CD14-positive monocyte (primary cell): ENCODE measurements at places on chromosomes 3 and 15. TPM values are rescaled to one million over a fixed set of nuclear protein-coding genes. Genes with fewer than 3 reads are reported as not detected.

MESP2 gene
- not detected for polyA plus RNA-seq

FBXL22 gene
- not detected for polyA plus RNA-seq

DNAJC19 gene
- 44.0 TPM for polyA plus RNA-seq

DAZL gene
- polyA plus RNA-seq, result not detected

ZNF106 gene
- 69.2 TPM for polyA plus RNA-seq

FETUB gene
- not detected in 2 replicates for polyA plus RNA-seq

- DNase-seq, result no peak
Observed at GRCh38 chr15:27278761-27279160, 307.8 kb downstream of the GABRG3 start.

GRCh38 chr15:65937054-65937453, 67.8 kb downstream of the RAB11A start:
- no peak for DNase-seq

DNA sequence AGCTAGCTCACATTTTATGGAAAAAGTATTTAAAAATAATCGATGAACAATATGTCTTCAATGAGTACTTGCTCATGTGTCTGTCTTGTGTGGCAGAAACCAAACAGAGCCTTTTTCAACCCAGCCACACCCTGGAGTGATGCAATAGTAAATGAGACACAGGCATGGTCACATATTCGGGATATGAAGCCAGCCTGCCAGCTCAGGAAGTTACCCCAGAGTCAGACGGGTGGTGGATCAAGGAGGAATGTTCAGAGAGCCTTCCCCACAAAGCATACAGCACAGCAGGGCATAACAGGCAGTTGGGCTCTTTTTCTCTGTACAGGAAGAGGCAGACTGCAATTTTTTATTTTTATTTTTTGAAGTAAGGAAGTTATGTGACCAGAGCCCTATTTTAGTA, 27.3 kb downstream of the LARP6 start:
- DNase-seq, result peak; percentile 47

DNA sequence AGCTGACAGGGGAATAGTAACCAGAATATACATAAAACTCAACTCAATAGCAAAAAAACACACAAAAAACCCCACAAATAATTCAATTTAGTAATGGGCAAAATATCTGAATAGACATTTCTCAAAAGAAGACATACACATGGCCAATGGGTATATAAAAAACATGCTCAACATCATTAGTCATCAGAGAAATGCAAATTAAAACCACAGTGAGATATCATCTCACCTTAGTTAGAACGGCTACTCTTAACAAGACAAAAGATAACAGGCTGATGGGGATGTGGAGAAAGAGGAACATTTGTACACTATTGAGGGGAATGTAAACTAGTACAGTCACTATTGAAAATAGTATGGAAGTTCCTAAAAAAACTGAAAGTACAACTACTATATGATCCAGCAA, 678.6 kb downstream of the MECOM start:
- no peak for DNase-seq

DNA sequence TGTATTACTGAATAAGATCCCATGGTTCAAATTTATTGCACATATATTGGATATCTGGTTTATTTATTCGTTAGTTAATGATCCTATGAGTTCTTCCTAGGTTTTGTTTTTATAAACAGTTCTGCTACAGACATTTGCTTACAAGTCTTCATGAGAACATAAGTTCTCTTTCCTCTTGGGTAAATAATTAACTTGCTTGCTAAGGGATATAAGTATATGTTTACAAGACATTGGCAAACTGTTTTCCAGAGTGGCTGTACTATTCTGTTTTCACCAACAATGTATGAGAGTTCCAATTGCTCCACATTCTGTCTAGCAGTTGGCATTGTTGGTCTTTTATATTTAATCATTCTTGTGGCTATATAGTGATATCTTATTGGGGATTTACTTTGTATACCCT, 341.8 kb upstream of the GBE1 start:
- DNase-seq, result no peak

DNA sequence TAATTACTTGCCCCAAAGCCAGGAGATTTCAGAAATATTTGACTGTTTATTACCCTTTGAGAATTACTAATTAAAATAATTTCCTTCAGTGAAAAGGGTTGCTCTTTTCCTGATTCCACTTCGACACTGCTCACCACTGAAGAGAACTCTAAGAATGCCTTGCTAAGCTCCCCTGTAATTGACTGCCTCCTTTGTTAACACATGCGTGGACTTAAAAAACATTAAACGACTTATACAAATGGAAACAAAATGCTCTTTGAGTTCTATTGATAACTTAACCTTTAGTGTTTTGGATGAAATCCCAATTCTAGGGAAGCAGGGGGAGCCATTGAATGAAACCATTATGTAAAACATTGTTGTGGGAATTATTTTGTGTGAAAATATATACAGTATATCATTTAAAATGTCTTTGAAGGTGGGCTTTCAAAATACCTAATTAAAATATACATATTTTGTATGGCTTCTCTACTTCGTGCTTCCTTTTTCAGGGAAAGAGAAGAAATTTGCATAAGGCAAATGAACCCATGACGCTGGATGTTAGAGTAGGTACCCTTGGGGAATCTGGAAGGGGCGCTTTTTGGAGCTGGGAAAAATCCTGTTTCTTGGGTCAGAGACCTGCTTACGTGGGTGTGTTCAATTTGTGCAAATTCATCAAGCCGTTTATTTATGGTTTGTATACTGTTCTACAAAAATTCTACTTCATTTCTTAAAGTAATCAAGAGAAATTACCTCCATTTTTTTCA, 64.2 kb downstream of the WWTR1 start:
- DNase-seq, result no peak

DNA sequence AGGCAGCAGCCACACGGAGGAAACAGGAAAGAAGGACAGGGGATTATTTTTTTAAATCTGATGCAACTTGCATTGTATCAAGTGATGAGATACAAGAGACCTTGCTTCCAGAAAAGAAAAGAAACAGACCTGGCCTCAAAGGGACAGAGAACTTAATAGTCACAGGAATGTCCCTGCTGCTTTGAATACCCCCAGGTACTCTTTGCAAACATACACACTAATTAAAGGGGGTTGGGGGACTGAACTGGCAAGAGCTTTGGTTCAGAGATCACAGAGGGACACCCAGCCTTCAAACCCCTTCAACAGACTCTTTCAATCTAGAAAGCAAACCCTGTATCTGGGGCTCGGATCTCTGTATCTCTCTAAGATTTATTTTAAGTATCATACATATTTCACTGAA, 18.0 kb downstream of the TNIK start:
- no peak for DNase-seq

GRCh38 chr15:88975891-88976290, 62.7 kb upstream of the MFGE8 start:
- DNase-seq, result no peak

GRCh38 chr3:64859625-64860535, 172.1 kb upstream of the ADAMTS9 start:
- no peak for DNase-seq

- DNase-seq, result peak; percentile 49
Observed at GRCh38 chr3:154334973-154335420, 10.7 kb upstream of the DHX36 start.

- no peak for DNase-seq
Observed at GRCh38 chr15:51366071-51366470, 24.6 kb downstream of the GLDN start.

GRCh38 chr3:156769721-156770654, 56.2 kb upstream of the LEKR1 start:
- no peak for DNase-seq

DNA sequence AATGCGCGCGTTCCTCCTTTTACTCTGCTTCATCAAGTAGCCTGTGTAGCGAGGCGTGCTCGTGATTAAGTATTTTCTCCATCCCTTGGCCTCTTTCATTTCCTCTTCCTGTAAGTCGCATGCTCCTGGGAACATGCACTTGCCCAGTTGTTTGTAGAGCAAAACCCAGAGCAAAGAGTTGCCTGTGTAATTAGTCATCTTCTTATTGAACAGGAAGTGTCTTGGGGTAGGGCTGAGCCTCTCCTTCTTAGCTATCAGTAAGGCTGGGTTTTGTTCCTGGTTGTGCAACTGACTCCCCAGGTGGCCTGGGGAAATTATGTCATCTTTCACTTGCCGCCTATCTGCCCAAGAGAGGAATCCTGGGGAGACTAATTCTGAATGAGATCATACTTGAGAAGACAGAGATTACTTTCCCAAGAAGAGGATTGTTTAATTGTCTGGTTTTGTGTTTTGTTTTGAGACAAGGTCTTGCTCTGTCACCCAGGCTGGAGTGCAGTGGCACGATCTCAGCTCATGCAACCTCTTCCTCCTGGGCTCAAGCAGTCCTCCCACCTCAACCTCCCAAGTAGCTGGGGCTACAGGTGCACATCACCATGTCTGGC, 14.9 kb downstream of the LIPH start:
- DNase-seq, result peak; percentile 79
